ENCODE measurements at places on chromosomes 7 and 10.

- DNase-seq: no peak
Measured at GRCh38 chr7:75762350-75762917, 9.6 kb downstream of the CCL26 start.

DNA sequence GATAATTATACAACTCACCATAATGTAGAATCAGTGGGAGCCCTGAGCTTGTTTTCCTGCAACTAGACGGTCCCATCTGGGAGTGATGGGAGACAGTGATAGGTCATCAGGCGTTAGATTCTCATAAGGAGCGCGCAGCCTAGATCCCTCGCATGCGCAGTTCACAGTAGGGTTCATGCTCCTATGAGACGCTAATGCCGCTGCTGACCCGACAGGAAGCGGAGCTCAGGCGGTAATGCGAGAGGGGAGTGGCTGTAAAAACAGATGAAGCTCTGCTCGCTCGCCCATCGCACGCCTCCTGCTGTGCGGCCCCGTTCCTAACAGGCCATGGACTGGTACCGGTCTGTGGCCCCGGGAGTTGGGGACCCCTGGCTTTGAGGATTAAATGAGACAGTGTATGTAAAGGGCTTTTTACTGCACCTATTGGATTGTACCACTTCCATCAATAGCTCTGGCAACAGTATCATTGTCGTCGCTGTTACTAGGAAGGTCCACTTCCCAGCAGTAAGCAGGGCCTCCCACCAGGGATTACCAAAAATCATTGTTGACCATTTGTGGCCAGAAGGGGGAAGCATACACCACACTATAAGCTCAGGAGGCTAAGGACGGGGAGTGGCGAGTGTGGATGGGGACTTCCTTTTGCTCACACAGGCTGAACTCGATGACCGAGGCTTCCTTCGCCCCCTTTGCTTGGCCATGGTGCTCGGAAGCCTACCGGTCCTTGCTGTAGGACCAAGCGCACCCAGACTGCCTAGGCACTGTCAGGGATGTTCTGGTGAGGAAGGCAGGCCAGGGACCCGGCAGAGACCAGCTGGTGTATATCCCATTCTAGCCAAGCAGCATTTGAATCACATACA, 26.4 kb downstream of the AKR1B1 start:
- DNase-seq: peak; percentile 32

DNA sequence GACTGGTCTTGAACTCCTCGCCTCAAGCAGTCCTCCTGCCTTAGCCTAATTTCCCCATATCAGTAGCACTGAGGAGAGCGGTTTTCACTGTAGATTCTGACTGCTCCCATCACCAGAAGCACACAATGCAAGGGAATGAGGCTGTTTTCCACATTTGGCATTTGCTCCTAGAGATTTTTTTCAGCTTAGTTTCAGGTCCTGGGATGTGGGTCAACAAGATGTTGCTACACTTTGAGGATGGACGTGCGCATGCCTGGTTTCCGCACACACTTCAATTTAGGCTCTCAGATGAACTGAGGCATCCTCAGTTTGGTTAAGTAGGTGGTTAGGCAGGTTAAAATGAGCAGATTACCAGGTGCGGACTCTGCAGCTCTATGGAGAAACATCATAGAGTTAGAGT, 287.1 kb upstream of the LYZL1 start:
- DNase-seq: no peak

- DNase-seq: no peak
Measured at GRCh38 chr7:125193263-125193662, 263.6 kb upstream of the POT1 start.

GRCh38 chr10:117419159-117419558, 43.9 kb upstream of the PDZD8 start:
- no peak for DNase-seq

GRCh38 chr10:17523246-17523753, 68.9 kb upstream of the ST8SIA6 start:
- no peak for DNase-seq

- no peak for DNase-seq
Measured at GRCh38 chr7:52233248-52233647, 802.2 kb upstream of the POM121L12 start.

DNA sequence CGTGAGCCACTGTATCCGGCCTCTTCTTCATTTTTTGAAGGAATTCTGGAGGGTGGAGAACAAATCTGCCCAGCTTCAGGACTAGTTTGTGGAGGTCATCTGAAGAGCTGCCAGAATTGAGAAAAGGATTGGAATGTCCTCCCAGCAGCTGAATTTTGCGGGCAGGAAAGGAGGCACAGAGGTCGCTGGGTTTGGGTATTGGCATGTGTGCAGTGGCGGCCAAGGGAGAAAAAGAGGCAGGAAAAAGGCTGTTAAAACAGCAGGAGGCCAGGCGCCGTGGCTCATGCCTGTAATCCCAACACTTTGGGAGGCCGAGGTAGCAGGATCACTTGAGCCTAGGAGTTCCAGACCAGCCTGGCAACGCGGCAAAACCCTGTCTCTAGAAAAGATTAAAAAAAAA, 80.4 kb downstream of the HIP1 start:
- DNase-seq: no peak

DNA sequence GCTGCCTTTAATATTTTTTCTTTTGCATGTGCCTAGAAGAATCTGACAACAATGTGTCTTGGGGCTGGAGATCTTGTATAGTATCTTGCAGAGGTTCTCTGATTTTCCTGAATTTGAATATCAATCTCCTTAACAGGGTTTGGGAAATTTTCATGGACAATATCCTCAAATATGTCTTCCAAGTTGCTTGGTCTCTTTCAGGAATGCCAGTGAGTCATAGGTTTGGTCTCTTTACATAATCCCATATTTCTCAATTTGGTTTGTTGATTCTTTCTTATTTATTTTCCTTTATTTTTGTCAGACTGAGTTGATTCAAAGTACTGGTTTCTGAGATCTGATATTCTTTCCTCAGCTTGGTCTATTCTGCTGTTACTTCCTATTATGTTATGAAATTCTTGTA, 208.7 kb upstream of the GLI3 start:
- no peak for DNase-seq
